ENCODE measurements at places on chromosomes 5 and 9.

DNA sequence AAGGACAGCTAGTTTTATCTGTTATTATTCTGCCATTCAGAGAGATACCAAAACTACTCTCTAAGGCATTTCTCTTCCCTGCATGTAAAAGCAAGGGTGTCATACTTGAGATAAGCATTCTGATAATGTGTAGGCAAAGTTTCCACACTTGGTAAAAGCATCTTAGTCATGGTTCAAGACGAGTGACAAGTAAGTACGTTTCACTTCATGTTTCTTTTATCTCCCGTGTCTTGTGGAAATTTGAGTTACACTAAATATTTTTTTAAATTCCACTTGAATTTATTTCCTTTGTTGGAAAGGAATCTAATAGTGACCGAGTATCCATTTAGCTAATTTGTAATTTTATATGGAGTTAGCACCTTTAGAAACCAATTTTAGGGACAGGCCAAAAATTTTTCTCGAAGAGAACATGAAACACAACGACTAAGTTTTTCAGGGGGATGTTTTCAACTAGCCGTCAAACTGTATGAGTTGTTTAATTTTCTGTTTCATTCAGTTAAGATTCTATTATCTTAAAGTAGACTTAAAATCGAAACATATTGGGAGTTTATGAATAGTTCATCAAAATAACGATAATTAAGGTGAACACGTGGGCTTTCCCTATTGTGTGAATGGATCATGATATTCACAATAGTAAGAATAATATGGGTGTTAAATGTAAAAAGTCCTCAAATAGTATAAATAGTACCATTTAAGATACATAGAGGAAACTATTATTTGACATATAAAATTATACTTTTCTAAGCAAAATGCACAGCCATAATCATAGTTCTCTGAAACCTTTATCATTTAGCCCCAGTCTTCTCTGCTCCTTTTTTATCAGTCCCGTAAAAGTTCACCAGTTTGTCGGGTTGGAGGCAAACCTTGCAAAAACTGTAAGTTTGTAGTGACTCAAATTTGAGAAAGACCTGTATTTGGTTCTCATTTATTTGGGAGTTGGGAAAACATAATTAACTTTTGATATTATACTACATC lies 1.6 kb downstream of the RFESD start:
- DNase-seq, result peak; percentile 68

DNA sequence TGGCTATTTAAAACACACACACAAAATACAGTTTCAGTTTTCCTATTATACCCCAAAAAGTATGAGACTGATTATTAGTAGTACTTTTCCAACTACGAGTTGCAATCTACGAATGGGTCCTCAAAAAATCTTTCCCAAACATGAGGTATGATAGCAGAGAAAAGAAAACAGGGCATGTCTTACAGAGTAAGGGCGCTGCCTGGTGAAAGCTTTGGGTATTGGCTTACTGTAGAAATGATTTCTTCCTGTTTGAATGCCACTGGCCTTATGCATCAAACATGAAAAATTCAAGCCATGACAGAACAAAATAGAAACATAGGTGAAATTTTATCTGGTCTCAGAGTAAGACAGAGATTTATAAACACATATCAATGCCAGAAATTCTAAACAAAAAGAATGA lies 448.0 kb downstream of the SPOCK1 start:
- DNase-seq, result no peak

GRCh38 chr5:79416499-79416898 lies 97.4 kb downstream of the HOMER1 start:
- DNase-seq, result peak; percentile 2

DNA sequence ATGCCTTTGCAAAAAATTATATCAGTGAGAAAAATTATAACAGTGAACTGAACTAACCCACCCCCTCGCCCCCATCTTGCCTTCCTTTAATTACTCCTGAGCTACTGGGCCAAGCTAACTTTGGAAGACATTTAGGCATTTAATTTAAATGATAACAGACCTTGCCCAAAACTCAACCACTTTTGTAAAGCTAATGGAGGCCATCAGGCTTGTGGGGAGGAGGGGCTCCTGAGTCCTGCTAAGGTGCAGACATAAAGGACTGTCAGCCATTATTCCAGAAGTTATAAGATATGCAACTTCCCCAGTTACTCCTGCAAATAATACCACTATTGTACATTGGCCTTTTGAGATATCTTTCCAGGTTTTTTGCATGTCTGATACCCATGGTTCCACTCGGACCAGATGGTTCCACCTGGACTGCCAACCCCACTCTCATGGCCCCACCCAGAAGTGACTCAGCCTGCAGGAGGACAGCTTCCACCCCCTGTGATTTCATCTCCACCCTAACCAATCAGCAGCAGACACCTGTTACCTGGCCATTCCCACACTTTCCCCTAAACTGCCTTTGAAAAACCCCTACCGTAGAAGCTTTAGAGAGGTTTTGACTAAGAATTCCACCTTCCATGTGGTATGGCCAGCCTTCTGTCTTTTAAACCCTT lies 805.4 kb upstream of the CDH6 start:
- no peak for DNase-seq

- DNase-seq, result no peak
These were observed 21.4 kb upstream of the ANXA2R start for GRCh38 chr5:43061352-43062075.

- peak; percentile 94 for DNase-seq
These were observed 100.1 kb upstream of the LRRTM2 start for GRCh38 chr5:138975098-138975847.

DNA sequence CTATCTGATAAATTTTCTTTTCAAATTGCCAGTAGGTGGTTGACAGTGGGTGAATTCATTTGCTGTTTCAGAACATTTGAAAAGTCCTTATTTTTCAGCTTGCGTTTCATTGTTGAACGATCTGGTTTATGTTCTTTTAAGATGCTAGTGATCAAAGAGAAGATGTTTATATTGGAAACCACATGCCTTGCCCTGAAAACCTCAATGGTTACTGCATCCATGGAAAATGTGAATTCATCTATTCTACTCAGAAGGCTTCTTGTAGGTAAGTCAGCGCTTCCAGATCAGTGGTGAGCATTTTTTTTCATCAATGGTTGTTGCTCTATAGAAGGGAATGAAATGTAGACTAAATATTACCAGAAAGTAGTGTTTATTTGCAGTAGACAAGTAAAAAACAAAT lies 16.6 kb upstream of the CAVIN4 start:
- DNase-seq, result peak; percentile 47

DNA sequence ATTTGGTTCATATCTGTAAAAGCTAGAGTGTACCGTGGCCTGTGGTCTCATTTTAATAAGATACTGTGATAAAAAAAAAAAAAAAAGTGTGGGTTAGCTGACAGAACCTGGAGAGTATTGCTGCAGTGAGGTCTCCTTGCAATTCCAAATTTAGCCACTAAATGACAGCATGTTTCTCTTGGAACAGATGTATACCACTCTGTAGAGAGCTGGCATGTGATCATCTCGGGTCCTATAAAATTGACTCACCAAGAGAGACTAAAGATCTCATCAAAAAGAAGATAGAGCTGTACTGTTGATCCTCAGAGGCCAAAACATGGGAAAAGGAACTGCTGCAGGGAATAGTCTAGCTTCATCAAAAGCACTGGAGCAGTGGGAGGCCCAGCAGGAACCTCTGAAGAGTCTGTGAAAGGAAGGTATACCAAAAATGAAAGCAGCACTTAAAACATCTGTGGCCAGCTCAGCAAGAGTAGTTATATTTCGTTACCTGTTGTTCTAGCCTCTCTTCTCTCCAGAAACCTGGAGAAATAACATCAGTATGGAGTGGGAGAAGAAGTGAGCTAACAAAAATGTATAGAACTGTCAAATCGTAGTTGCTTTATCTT lies 826.8 kb downstream of the EFNA5 start:
- peak; percentile 14 for DNase-seq

DNA sequence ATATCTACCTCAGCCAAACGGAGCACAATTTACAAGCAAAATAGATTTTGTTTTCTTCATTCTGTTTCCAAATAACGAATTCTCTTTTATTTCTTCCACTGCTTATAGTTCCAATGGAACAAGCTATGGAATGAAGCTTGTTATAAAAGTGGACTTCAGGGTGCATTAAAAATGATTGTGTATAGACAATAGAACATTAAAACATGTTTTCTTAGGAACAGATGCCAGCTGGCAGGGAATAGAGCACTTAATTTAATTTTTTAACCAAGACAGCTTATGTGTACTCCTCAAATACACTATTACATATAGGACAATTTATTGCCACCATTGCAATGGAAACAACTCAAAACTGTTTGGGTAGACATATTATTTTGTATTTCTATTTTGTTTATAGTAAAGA lies 860.1 kb upstream of the TYRP1 start:
- no peak for DNase-seq
